Heart right ventricle (tissue), 16 donors: ENCODE measurements at places on chromosomes 5 and 9. TPM values are rescaled to one million over a fixed set of nuclear protein-coding genes. Genes with fewer than 3 reads are reported as not detected.

DNA sequence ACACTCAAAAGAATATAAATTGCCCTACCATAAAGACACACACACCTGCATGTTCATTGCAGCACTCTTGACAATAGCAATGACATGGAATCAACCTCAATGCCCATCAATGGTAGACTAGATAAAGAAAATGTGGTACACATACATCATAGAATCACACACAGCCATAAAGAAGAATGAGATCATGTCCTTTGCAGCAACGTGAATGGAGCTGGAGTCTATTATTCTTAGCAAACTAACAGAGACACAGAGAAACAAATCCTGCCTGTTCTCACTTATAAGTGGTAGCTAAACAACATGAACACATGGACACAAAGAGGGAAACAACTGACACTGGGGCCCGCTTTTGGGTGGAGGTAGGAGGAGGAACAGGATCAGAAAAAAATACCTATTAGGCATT is 2062.2 kb upstream of the CDH6 start:
- H3K27ac ChIP-seq: no peak overlapping the region
- H3K36me3 ChIP-seq: no peaks in the 10 kb centered on the region
- H3K4me1 ChIP-seq: no peaks in the 10 kb centered on the region
- no peak for DNase-seq

DNA sequence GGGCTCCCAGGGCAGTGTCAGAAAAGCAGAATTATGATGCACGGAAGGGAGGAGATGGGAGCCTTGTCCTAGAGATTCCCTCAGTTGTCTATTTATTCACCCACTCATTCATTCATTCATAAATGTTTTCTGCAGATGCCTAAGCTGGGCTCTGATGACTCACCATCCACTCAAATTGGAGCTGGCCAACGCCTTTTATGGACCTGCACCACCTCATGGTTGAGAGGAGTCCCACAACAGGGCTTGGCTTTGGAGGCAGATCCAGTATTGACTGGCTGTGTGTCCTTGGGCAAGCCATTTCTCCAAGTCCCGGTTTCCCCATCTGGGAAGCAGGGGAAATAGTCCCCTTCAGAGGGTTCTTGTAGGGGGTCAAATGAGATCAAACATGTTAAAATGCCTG is 227.8 kb downstream of the MELK start:
- H3K36me3 ChIP-seq: no peaks in the 10 kb centered on the region
- H3K4me3 ChIP-seq: no peak overlapping the region
- no peak for DNase-seq
- H3K27me3 ChIP-seq: no peaks in the 10 kb centered on the region

DNA sequence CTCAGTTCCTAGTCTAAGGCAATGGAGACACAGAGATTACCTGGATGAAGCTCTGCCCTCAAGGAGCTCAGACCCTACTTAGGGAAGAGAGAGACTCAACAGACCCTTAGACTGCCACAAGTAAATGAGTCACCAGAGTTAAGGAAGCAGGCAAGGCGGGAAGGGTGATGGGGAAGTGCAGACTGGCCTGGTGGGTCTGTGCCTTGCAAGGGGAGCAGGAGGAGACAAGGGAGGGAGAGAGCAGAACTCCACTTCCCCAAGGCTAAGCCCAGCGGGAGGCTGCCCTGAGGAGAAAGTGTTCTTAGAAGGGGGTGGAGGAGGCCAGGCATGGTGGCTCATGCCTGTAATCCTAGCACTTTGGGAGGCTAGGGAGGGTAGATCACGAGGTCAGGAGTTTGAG is 83.7 kb downstream of the HRH2 start:
- DNase-seq: no peak
- H3K27me3 ChIP-seq: no peaks in the 10 kb centered on the region
- no peaks in the 10 kb centered on the region for H3K36me3 ChIP-seq
- H3K4me1 ChIP-seq: no peaks in the 10 kb centered on the region
- H3K27ac ChIP-seq: no peak overlapping the region

GRCh38 chr9:114112325-114112724 is 13.2 kb upstream of the KIF12 start:
- DNase-seq: no peak

The FABP6 gene
- total RNA-seq: 3.5 TPM

The LPCAT1 gene
- total RNA-seq: 8.1 TPM

GRCh38 chr9:98897745-98898144 is 46.0 kb upstream of the COL15A1 start:
- DNase-seq: no peak
- H3K36me3 ChIP-seq: no peaks in the 10 kb centered on the region
- no peak overlapping the region for H3K27ac ChIP-seq
- no peaks in the 10 kb centered on the region for H3K27me3 ChIP-seq
- H3K4me3 ChIP-seq: no peak overlapping the region

The PHF24 gene
- total RNA-seq: 0.81 TPM

The SPATA31D4 gene
- total RNA-seq: not detected

DNA sequence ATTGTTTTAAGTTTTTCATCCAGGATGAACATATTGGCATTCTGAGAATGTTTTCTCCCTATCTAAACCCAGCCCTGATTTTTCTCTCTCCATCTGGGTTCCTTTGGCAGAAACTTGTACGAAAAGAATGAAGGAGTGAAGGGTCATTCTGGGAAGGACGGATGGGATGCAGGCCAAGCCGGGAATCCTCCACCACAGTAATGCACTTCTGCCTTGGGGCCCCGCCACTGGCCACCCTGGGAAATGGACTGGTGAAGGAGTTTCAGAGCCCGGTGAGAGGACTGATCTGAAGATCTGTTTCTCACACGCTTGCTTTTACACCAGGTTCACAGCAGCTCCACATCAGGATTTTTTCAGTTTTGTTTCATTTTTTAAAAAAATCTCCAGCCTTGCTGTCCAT is 554.8 kb downstream of the BNC2 start:
- no peak overlapping the region for H3K4me3 ChIP-seq
- H3K27ac ChIP-seq: no peak overlapping the region
- H3K36me3 ChIP-seq: no peaks in the 10 kb centered on the region

The TMEM215 gene
- not detected for total RNA-seq
